ENCODE measurements at places on chromosomes 4 and X.

- DNase-seq: no peak
These were observed 56.2 kb downstream of the ADRA2C start for GRCh38 chr4:3822230-3822947.

GRCh38 chr4:170090352-170091052 is 746 bp upstream of the AADAT start:
- no peak for DNase-seq

GRCh38 chrX:84830836-84831235 is 172.8 kb upstream of the APOOL start:
- DNase-seq: no peak

- no peak for DNase-seq
These were observed 175.9 kb downstream of the FBXW7 start for GRCh38 chr4:152360045-152360410.

DNA sequence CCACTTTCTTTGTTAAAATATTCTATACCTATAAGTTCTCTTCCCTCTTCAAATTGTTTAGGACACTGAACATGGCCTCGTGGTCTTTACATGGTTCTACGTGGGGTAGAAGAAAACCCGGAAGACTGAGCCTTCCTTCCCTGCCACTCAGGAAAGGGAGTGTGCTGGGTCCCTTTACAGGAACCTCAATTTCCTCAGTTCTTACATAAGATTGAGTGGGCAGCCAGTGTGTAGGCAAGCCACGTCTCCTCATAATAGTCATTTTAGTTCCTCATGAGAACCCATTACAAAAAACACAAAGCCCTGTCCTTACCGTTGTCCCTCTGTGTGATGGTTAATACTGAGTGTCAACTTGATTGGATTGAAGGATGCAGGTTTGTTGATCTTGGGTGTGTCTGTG is 28.7 kb upstream of the SMIM10L2A start:
- DNase-seq: no peak

GRCh38 chrX:40022421-40022820 is 75.3 kb downstream of the BCOR start:
- DNase-seq: no peak

DNA sequence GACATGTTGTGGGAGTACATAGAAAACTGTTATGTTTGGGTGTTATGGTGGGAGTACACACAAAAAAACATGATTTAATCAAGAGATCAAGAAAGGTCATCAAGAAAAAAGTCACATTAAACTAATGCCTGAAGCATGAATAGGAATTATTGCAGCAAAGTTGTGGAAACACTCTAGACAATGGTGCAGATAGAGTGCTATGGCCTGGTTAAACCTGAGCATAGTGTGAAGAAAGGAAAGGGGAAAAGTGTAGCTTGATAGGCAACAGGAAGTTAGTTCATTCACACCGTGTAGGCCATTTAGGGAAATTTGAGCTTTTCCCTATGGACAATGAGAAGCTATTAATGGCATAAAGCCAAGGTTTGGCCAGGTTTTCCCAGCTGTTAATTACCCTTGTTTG is 162.1 kb upstream of the EMCN start:
- no peak for DNase-seq

GRCh38 chrX:23668335-23668734 is 1.0 kb downstream of the PRDX4 start:
- DNase-seq: peak; percentile 11

DNA sequence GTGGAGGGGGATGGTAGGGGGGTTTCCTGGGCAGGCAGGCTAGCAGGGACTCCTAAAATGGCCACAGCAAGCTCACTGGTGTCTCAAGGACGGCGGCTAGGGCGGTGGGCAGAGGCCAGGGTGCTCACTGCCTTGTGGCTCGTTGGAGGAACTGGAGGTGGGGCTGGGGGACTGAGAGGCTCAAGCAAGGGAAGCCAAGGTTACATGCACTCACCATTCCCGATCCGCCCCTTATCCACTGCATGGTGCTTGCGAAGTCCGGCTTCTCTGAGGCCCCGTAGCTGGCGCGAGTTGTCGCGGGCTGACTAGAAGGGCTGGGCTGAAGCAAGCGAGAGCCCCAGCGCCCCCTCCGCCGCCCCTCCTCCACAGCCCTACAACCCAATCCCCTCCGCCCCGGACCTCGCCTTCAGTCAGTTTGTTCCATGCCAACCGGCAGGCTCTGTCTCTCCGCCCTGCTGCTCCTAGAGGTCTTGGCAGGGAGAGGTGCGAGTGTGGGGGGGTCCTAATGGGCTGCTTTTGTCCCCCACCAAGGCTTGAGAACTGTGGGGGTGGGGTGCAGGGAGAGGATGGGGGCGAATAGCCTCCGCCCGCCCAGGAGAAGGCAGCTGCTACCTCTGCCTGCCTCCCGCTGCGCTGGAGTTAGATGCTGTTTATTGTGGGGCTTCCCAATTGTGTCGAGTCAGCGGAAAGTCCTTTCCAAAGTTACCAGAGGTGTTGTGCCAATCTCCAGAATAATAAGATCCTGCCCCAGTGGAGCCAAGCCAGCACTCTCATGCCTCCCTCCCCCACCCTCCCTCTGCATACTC is at the start of gene ARHGEF9:
Gene ARHGEF9, minus strand, starts transcription at position 313 of the 806 bp plus-strand sequence. Its CDS starts 69 bp downstream, at position 244.
- no peak for DNase-seq

All from hematopoietic multipotent progenitor cell treated with erythropoietin and hydrocortisone succinate and interleukin-3 and kit ligand, for 17 days (in vitro differentiated cells).